ENCODE measurements at places on chromosomes 16 and 17.

DNA sequence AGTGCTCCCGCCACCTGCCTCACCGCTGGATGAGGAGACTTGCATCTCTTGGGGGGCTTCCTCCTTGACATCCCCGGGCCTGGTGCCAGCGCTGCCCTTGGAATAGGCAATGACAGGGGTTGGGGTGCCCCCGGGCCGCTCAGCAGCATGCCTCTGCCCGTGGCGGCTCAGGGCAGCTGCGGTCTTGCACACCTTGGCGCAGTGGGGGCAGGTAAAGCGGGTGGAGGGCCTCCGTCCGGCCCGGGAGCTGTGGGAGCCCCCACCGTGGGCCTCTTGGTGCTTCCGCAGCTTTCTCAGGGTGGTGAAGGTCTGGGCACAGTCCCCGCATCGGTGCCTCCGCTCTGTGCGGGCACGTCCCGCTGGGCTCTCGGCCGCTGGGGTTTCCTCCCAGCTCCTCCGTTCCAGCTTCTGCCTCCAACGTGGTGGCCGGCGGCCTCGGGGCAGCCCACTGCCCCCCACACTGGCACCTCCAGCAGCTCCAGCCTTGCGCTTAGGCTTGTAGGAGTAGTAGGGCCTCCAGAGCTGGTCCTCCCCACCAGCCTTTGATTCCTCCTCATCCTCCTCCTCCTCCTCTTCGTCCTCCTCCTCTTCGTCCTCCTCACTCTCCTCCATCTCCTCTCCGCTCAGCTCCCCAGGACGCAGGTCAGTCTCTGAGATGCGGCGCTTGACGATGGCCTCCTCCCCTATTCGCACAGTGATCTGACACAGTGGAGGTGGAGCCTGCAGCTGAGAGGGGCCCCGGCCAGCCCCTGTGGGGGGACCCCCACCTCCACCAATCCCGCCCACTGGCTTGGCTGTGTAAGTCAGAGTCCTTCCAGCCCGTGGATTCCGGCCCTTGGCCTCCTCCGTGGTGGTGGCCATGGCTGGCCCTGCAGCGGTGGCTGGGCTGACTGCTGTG, 16.7 kb downstream of the ZBTB4 start:
- no peak for DNase-seq

GRCh38 chr17:63156986-63157385, 191.0 kb downstream of the TANC2 start:
- DNase-seq = no peak

DNA sequence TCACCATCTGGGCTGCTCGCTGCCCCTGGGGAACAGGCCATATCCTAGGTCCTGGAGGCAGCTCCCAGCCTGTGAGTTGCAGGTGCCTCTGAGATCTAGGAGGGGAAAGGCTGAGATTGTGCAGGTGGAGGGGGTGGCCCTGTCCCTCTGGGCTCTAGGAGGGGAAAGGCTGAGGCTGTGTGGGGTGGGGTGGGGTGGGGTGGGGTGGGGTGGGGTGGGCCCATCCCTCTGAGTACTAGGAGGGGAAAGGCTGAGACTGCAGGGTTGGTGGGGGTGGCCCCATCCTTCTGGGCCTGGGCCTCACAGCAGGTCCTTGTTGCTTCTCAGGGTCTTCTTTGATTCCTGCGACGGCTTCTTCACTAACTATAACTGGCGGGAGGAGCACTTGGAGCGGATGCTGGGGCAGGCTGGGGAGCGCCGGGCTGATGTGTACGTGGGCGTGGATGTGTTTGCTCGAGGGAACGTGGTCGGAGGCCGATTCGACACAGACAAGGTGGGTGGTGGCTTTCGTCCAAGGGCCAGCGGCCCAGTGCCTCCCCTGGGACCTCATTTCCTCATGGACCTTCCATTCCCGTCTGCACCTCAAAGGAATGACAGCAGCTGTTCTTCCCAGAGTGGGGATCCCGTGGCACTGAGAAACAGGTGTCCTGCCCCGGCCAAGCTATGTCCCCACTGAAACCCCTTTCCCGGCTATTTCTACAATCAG, 7.1 kb downstream of the ENGASE start:
- no peak for DNase-seq

DNA sequence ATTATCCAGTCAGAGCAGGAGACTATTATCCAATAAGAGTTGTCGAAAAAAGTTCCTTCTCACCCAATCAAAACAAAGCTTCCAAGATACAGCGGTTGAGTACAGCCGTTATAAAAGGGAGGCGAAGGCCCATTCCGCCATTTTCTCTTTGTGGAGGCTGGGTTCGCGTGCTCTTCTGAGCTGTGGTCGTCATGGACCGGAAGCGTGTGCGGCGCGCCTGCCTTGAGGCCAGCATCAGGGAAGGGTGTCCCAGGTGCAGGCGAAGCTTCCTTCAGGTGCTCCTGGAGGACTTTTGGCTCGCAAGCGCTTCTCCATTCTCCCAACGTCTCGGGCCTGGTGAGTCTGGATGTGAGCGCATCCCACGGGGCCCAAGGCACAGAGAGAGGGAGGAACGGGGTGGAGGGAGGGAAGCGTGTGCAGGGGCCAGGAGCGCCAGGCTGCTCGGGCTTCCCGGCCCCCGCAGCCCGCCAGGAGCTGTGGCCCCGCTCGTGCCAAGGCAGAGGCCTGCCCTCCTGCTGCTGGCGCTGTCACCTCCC, 99.2 kb downstream of the GOSR1 start:
- no peak for DNase-seq

DNA sequence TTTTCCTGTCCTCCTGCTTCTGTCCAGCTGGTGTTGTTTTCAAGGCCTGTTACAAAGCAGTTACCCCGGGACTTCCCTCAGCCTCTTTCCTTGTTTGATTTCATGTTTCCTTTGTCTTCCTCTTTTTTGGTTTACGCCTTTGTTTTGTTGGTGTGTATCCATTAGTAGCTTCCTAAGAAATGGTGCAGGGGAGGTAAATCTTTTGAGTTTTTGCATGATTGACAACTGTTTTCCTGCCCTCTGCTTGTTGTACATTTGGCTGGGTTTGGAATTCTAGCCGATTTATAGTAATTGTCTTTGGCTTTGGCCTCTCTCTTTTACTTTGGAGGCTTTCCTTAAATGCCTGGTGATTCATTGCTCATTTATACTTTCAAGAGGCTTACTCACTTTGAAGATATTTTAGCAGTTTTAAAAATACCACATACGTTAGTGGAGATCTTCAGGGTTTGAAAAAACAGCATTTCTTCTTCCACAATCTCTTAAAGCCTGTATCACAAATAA, 32.8 kb downstream of the DNAH2 start:
- no peak for DNase-seq

- DNase-seq = no peak
Observed at GRCh38 chr17:62160816-62161215, 95.7 kb upstream of the MED13 start.

DNA sequence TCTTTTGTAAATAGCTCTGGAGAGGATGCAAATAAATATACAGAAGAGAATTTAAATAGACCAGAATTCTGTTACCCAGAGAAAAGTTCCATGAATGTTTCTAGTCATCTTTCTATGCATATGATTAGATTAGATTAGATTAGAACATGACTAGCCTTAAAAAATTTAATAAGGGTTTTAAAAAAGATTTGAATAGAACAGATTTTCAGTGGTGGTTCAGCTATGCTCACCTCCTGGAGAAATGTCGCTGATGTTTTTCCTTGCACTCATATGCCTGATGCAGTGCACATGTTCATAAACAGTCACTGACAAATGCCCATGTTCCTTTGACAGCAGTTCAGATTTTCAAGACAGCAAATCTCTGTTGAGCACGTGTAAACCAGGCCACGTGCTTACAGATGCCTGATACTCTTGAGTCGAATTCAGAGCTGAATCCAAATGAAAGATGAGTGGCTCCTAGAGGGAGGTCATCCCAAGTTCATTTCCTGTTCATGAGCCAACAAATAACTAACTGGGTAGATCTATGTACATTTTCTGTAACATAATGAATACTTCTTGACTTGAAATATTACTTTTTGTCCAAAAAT, 19.9 kb upstream of the RAB11FIP4 start:
- DNase-seq = no peak
